HS-27A (cell line): ENCODE measurements at places on chromosomes 4 and X.

DNA sequence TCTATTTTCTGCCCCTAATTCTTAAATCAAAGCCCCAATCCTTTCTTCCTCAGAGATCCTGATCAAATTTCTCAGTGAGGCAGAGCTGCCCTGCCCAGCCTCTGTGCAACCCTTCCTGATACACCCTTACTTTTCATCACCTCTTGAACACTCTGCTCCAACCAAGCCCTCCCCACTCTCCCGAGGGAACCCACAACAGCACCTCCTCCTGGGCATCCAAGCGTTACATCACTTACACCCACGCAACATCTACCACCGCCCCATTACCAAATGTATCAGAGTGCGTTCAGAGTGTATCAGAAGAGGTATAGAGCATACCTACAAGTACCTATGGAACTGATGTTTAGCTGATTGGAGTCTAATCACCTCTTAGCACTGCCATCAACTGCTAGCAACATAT, 186.5 kb downstream of the RAP1GDS1 start:
- no peak for DNase-seq

- no peak for DNase-seq
Observed at GRCh38 chrX:136847874-136848273, 32.7 kb downstream of the RBMX start.

DNA sequence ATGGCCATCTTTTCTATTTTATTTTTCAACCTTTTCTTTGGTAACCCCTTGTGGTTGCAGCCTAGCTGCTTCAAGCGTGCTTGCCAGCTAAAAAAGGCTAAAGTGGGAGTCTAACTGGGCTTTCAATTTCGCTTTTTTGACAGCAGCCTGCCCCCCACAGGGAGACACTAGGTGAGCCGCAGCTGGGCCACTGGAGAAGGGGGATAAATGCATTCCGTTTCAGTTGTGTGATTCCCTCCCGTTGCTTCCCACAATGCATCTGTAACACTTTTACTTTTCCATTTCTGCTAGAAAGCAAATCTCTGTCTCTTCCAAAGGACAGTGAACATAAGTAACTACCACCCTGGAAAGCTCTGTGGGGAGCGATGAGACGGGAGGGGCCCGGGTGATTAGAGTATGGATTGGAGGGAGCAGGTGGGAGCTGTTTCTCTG, 86.3 kb upstream of the RAPGEF2 start:
- DNase-seq = no peak

DNA sequence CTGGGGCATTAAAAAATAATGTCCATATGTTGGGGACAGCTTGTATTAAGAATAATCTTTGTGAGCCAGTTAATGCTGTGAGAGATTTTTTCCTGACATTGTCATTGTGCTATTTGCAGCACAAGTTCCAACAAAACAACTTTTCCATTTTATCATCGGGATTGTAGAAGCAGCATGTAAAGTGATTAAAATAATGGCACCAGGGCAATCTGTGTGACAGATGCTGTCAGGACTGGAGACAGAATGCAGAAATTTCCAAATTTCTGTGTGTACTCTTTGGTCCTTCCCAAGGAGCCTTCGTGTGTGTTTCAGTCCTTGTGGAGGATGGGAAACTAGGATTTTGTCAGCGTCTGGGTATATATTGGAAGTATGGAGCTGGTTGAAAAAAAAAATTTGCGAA, 101.5 kb upstream of the LIMCH1 start:
- no peak for DNase-seq

DNA sequence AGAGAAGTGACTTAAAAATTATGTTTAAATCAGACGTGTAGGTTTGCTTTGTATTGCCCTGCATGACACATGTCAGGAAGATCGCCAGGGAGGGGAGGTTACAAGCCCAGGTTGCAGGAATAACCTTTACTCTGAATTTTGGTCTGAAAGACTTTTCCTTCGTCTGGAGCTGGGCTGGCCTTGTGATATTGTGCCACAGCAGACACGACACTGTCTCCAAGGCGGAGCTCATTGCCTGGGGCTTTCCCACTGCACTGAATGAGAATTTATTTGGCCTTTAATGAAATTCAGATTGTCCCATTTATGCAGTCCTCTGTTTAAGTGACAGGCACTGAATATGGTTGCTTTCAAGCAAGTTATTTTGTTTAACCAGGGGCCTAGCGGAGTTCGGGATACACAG, 45.1 kb downstream of the RHOH start:
- DNase-seq = no peak

- DNase-seq = no peak
Observed at GRCh38 chrX:5870238-5870637, 358.4 kb downstream of the NLGN4X start.

GRCh38 chr4:24559889-24560288, 24.5 kb downstream of the DHX15 start:
- DNase-seq = no peak

DNA sequence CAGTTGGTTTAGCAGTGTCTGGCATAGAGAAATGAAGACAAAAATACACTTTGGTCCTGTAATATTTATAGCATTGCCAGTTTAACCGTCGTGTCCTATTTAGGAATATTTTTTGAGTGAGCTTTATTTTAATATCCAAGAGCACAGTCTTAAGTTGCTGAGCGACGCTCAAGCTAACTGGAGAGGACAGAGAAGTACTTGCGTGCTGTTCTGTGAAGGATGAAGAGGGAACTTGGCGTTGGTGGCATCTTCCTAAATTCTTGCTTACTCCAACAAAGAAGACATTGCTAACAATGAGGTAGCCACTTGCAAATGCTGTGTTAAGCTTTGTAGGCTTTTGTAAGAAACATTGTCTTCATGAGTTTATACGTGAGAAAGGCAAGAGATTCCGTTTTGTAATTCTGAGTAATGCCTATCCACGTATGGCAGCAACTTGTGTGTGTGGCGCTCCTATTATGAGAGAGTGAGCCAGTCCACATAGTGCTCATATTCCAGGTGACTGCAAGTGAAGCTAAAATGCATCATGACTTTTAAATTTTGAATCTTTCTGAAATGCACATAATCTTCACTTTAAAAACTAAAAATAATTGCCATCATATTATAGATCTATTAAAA, 50.6 kb downstream of the SYNPO2 start:
- no peak for DNase-seq

GRCh38 chrX:49053223-49054072, 5.4 kb upstream of the CCDC120 start:
- no peak for DNase-seq

DNA sequence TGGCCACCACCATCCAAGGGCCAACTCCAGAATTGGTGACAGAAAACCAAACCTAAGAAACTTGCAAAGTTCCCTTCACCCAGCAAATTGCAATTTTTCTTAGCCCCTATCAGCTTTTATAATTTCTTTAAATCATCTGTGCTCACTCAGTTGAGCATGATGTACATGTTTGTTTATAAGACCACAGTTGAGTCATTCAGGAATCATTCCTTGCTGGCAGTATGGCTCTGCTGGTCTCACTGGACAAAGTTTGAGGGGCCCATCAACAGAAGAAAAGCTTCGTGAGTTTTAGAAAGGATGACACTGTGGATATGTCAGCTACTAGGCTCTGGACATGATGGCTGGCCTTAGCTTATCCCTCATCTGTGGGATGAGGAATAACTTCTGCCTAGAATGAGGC, 4.0 kb downstream of the TRPC5 start:
- no peak for DNase-seq

DNA sequence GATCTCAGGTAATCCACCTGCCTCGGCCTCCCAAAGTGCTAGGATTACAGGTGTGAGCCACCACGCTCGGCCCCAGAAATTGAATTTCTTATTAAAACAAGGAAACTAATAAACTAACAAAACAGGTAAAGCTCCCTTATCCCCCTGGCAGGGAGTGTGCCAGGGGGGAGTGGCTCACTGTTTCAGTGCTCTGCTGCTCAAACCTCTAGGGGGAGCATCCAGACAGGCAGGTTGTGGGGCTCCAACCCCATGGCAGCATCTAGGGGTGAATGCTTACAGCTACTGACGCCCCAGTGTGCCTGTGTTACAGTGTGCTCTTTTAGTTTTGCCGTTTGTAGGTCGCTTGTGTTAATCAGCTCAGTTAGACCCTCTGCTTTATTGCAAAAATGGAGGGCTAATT, 605.0 kb downstream of the GABRG1 start:
- DNase-seq = no peak

GRCh38 chrX:133394765-133395164, 20.5 kb downstream of the GPC4 start:
- no peak for DNase-seq

DNA sequence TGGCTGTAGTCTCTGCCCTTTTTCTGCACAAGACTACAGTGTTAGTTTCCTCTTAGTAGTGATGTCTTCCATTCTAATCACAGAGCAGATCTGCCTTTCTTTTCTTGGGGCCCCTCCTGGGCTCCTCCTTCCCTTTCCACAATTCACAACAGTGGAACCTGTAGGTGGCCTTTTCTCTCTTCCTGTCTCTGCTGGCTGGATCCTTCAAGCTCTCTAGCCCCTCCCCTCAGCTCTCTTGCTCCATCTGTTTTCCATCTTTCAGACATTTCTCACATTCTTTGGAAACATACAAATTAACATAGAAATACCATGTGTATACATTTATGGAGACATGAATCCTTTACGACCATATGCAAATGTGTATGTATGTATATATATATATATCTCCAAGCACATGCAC, 304 bp upstream of the SPIN2A start:
- no peak for DNase-seq

DNA sequence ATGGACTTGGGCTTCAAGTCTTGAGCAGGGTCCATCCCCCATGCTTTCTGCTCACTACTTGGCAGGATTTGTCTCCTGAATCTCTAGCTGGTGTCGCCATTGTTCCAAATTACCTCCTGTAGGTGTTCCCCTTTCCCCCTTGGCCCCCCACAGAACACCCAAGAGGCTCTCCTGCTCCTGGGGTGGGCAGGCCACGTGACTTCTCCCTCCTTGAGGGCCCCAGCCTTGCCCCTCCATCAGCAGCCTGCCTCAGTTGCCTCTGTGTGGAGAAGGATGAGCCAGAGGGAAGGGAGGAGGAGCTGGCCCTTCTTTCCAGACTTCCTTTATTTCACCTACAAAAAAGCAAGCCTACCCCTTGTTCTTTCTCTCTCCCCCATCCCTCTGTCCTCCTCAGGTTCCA, 1.8 kb downstream of the GPR78 start:
- no peak for DNase-seq

GRCh38 chr4:169079942-169080827, 70.1 kb upstream of the CBR4 start:
- DNase-seq = no peak

- no peak for DNase-seq
Observed at GRCh38 chr4:43846111-43846587, 602.5 kb downstream of the KCTD8 start.

GRCh38 chr4:4762909-4763821, 96.3 kb upstream of the MSX1 start:
- no peak for DNase-seq

GRCh38 chrX:54357414-54358377, at the start of gene WNK3:
Gene WNK3, minus strand, starts transcription at chrX:54358046.
- DNase-seq = peak; percentile 48

GRCh38 chr4:187606581-187606980, 389.0 kb upstream of the ZFP42 start:
- no peak for DNase-seq

DNA sequence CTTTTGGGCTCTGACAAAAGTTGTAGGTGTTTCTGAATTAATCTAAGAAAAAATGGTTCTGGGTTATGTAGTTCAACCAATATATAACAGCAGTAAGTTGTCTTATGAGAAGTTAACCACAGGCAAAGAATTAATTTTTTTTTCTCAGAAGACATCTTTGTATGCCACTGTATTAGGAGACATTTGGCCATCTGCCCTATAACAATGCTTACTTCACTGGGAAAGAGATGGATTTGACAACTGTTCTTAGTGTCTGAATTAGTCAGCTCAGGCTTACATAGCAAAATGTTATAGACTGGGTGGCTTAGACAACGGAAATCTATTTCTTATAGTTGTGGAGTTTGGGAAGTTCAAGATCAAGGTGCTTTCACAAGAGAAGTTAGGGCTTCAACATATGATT, 508.1 kb downstream of the STIM2 start:
- DNase-seq = no peak

- DNase-seq = no peak
Observed at GRCh38 chrX:150651906-150652305, 41.3 kb upstream of the MTMR1 start.

GRCh38 chr4:23097251-23097650, 404.5 kb downstream of the GBA3 start:
- peak; percentile 33 for DNase-seq

GRCh38 chrX:80879143-80879542, 69.5 kb upstream of the BRWD3 start:
- DNase-seq = no peak

- no peak for DNase-seq
Observed at GRCh38 chr4:113117358-113117702, 67.9 kb downstream of the ANK2 start.

DNA sequence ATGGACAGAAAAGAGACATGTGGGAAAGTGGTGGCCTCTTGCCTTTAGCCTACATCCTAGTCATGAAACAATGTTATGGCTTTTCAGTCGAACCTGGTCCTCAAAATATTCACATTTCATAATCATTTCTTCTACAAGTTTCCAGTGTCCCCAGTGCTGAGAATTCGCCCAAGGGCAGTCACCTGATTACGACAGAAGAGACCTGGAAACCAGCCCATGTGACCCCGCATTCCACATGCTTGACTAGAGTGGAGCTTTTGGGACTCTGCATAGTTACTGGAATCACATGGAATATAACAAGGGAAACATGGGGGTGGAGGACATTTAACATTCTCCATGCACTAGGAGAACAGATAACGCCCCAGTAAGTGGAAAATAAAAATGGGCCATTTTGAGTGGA, 100.1 kb downstream of the PPARGC1A start:
- DNase-seq = peak; percentile 9

DNA sequence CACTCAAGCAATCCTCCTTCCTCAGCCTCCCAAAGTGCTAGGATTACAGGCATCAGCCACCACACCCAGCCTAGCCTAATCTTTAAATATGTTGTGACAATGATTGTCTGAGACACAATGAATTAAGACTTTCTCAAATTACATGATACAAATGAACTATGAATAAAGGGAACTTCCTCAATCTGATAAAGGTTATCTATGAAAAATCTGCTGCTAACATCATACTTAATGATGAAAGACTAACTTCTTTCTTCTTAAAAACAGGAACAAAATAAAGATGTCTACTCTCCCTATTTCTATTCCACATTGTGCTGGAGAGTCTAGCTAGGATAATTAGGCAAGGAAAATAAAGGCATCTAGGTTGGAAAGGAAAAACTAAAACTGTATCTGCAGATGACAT, 60.0 kb downstream of the PDHA1 start:
- DNase-seq = no peak

DNA sequence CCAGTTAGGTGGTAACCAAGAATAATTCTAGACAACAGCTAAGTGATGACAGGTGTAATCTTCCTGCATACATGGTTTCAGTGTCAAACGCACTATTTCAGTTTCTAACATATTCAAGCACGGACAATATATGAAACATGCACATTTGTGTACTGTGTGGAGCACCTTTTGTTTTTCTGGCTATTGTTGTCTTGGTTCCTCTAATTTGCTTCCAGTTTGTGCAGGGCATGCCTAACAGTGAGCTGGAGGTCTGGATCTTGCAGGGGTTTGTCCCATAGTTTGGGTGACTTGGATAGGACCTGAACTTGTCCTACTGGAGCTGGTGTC, 70.5 kb upstream of the TBC1D9 start:
- DNase-seq = no peak
